ENCODE measurements at places on chromosomes 3 and 15.

GRCh38 chr3:14461006-14461747 lies 58.8 kb downstream of the SLC6A6 start:
- no peak for DNase-seq

- no peak for DNase-seq
These were observed 50.6 kb downstream of the GADL1 start for GRCh38 chr3:30843877-30844276.

GRCh38 chr15:72995849-72996248 lies 56.4 kb upstream of the NEO1 start:
- DNase-seq = no peak

- no peak for DNase-seq
These were observed 34.4 kb downstream of the POC1A start for GRCh38 chr3:52119826-52120225.

DNA sequence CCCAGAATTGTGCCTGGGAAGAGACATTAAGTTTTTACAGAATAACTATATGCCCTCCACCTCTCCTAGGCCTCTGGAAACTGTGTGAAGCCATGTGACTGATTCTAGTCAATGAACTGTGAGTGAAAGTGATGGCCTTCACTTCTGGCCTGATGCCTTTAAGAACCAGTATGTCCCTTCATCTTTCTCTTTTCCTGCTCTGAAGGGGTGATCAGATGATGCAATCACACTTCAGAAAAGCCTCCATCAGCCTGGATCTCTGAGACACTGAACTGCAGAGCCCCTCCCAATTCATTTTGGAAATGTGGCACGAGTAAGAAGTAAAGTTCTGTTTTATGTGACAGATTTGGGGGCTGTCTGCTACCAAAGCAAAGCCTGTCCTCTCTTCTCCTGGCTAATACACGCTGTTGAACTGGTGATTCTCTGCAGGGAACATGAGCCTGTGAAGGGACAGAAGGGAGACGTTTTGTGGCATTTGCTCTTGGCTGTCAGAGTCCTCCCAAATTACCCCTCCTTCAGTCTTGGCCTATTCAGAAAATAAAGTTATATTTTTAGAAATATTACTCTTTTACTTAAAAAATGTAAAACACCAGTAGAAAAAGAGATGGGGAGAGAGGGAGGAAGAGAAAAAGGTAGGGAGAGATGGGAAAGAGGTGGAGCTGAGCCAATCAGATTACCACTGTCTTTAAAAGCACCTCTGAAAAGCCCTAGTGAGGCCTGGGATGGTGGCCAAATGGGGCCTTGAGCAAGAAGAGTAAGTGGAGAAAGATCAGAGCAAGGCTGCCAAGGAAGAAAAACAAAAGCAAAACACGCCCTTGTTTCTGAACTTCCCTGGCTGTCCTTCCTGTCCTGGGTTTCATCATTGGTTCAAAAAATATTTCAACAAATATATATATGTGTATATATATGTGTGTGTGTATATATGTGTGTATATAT lies 40.9 kb upstream of the RYK start:
- no peak for DNase-seq

- no peak for DNase-seq
These were observed 7.6 kb upstream of the NR2E3 start for GRCh38 chr15:71802770-71803169.

- no peak for DNase-seq
These were observed 2.6 kb downstream of the SLITRK3 start for GRCh38 chr3:165193366-165194254.

- no peak for DNase-seq
These were observed 5.2 kb downstream of the CCNL1 start for GRCh38 chr3:157154563-157155330.

DNA sequence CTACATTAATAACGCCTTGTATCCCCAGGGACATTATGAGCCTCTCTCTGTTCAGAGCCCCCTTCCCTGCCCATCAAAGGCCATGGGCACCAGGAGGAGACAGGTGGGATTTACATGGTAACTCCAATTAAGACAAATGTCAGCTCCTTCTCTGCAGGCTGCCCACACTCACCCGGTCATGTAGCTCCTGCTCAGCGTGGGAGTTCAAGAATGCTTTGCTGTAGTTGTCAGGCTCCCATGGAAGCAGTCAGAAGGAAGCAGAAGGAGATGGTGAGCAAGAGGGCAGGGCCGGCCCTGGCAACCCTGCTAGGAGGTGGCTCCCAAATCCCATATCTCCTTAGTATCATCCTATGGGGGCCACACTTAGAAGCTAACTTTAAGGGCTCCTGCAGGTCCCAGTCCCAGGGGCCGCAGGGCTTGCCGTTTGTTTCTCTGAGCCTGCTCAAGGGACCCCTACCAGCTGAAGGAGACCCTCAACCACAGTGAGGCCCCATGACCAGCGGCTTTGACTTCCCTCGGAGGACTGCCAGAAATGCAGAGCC lies 218.4 kb upstream of the TLE3 start:
- no peak for DNase-seq

- no peak for DNase-seq
These were observed 31.8 kb downstream of the P3H2 start for GRCh38 chr3:190088890-190089289.

DNA sequence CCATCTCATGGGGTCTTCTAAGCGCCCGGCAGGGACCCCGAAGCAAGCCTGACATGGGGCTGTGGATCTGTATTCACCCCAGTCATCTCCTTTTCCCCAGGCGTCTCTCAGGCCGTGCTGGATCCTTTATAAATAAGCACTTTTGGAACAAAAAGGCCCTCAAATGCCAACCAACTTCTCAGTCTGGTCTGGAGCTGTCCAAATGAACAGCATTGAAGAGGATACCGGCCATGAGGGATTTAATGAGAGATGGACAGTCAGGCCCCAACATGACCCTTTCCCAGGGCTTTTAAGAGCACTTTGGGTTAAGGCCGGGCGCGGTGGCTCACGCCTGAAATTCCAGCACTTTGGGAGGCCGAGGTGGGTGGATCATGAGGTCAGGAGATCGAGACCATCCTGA lies 89.2 kb upstream of the SPATA12 start:
- no peak for DNase-seq

DNA sequence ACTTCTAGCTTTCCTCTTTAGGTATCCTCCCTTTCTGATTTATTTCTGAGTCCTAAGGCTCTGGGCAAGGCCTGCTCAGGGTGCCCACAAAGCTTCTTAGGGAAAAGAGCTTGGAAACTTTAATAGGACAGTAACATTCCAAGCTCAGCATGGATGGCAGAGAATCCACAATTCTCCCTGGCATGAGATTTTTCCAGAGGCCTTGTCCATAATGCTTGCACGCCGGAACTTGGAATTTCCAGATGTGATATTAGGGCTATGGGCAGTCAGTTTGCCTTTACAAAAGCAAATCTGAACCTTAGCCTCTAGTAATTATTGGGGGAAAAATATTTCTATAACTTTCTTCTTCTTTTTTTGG lies 139.0 kb upstream of the RBMS3 start:
- no peak for DNase-seq

DNA sequence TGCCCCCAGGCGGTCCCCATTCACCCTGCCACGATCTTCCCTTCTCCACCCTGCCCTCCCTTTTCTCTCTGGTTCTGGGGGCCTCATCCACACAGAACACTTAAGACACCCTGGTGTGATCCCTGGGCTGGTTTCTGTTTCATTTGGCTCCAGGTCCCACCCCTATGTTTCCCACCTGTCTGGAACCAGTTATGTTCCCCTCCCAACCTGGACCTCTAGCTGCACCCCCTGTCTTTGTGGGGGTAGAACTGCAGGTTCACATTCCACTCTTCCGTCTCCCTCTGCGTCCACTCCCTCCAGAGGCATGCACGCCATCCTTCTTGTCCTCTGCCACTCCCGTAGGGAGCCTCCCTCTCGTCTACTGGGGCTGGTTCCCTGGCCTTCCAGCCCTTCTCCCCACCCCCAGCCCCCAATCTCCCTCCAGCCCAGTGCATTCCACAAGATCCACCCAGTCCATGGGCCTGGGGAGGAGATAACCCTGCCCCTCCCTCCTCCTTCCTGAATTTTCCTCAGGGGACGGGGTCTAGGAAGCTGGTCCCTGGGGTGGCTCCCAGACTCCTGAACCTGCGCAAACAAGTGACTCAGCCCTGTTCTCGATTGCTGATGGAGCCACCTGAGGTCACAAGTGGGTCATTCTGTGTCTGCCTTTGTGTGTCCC lies 73.8 kb downstream of the ABTB1 start:
- DNase-seq = no peak

- no peak for DNase-seq
These were observed 50.9 kb downstream of the PLXNA1 start for GRCh38 chr3:127033786-127034185.

- no peak for DNase-seq
These were observed 123.2 kb upstream of the RAP2B start for GRCh38 chr3:153038779-153039178.

GRCh38 chr3:60147249-60147950 lies 1097.6 kb upstream of the CFAP20DC start:
- no peak for DNase-seq

DNA sequence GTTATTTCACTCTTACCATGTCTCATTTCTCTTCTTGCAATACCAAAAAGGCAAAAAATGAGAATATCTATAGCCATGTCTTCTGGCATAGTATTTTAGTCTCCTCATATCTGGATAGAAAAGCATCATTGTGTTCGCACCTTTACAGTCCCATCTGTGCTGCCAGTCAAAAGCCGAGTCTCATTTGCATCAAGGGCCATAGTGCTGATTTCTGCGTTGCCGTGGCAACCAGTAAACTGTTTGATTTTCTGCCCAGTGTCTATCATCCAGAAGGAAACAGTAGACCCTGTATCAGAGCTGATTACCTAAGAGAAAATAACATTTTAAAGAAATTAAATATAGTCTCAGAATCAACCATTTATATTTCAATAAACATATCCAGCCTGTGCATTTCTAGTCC lies 86.1 kb upstream of the SERPINI2 start:
- DNase-seq = no peak

DNA sequence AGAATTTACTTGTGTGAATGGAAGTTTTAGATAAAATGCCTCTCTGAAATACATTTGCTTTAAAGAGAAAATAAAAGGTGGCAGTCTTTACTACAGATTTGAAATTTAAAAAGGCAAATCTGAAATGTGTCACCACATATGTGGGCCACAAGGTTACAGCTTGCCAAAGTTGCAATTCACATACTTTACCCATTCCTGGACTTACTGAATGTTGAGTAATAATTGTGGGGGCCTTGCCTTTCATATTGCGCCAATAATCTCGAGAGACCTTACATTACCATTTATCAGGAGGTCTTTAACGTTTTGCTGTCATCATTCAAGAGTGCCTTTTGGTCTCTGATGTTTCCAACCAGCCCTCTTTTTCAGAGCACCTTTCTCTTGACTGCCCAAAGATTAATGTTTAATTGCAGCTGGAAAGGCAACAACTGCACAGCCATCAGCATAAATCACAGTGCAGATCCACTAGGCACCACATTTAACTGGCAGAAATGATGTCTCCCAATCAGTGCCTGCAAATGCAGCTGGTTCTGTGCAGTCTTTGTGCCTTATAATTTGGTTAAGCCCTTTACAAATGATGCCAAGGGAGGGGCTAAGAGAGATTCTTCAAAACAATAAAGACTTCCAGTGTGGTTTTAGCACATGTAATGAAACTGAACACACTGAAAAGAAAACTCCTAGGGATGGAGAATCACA lies 206.8 kb downstream of the MAGI1 start:
- DNase-seq = no peak

GRCh38 chr3:51696954-51697353 lies 9.9 kb upstream of the GRM2 start:
- DNase-seq = no peak

DNA sequence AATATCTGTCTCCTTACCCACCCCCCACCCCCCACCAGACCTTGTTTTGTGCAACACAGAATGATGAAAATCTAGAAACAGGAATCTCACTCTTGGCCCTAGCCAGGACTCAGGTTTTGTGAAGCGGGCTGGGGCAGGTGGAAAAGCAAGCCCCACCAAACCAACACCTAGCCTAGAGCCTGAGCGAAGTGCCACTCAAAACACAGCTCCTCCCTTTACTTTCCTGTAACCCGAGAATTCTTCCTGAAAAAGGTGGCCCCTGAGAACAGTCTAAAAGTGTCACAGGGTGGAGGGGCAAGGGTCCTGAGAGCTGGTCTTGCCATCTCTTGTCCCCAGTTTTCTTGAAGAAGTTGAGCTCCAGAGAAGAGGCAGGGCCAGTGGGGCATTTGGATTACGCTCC lies 17.4 kb upstream of the RPUSD3 start:
- no peak for DNase-seq

GRCh38 chr3:72461787-72462186 lies 386.5 kb downstream of the SHQ1 start:
- no peak for DNase-seq

DNA sequence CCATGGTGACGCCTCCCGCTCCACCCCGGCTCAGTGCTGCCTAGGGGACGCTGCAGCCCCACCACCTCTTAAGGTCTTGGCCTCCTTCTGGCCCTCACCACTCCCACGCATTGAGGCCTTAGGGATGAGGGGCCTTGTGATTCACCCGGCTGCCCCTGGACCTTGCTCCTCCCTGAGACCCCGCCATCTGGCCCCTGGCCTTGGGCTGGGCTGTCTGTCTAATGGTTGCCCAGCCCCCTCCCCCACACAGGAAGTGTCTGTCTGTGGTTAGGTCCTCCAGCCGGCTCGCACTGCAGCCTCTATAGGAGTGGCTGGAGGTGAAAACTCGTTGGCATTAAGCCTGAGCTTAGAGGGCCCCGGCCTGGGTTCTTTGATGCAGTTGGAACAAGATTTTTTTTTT lies 21.5 kb upstream of the MTHFS start:
- no peak for DNase-seq

DNA sequence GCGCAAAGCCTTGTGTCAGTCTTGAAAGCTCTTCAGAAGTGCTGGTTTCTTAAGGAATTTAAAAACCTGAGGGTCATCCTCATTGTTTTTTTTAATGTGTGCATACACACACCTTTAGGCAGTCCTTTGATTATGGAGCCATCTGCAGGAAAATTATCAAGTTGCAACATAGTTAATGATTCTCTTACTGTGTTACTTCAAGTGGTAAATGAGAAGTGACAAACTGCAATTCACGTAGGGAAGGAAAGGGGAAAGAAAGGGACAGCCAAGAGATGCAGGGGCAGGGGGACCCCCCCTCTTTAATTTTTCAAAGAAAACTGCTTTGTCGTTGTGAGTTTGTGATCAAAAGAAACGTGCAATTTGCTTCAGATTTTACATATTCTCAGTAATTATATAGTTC lies 162.4 kb upstream of the CGNL1 start:
- no peak for DNase-seq

DNA sequence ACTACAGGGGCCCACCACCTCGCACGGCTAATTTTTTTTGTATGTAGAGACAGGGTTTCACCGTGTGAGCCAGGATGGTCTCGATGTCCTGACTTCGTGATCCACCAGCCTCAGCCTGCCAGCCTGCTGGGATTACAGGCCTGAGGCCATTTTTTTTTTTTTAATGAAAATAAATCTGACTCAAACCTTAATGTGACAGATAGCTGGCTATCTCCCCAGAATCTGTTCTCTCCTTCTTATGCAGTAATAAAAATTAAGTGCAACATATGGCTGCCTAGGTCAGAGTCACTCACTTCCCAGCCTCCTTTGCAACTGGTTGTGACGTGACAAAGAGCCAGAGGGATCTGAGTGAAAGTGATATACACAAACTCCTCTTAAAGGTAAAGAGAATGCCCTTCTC lies 53.0 kb downstream of the ZNF148 start:
- no peak for DNase-seq

GRCh38 chr3:127820221-127820825 lies 2.0 kb downstream of the MGLL start:
- DNase-seq = no peak

Data from activated T-helper 1 cell treated with anti-CD3 and anti-CD28 coated beads, Interleukin-2, amount 50 U/mL, for 16 hours (primary cell).